ENCODE measurements at places on chromosomes 2 and 18. TPM values are rescaled to one million over a fixed set of nuclear protein-coding genes. Genes with fewer than 3 reads are reported as not detected.

- no peak for DNase-seq
Measured at GRCh38 chr2:28442328-28442727, 49.7 kb downstream of the FOSL2 start.

GRCh38 chr18:22543769-22544168 is 126.1 kb upstream of the CTAGE1 start:
- DNase-seq: no peak

Gene DSG1
- 0.32 TPM for total RNA-seq

Gene IGFBP5
- 0.20 TPM for total RNA-seq

Gene GCA
- total RNA-seq: 9.2 TPM

Data from foreskin keratinocyte (primary cell).